Iris pigment epithelial cell (primary cell): ENCODE measurements at places on chromosomes 1 and 21.

DNA sequence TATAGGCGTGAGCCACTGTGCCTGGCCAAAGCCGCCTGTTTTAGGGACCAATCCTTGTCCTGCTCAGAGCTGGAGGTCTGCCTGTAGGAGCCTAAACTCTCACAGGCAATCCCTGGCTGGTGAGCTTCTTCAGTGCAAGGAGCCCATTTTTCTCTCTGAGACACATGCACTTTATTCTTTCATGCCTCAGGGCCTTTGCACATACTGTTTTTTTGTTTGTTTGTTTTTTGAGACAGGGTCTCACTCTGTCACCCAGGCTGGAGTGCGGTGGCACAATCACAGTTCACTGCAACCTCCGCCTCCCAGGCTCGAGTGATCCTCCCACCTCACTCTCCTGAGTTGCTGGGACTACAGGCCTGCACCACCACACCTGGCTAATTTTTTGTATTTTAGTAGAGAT lies 21.6 kb upstream of the PINK1 start:
- no peak for DNase-seq

DNA sequence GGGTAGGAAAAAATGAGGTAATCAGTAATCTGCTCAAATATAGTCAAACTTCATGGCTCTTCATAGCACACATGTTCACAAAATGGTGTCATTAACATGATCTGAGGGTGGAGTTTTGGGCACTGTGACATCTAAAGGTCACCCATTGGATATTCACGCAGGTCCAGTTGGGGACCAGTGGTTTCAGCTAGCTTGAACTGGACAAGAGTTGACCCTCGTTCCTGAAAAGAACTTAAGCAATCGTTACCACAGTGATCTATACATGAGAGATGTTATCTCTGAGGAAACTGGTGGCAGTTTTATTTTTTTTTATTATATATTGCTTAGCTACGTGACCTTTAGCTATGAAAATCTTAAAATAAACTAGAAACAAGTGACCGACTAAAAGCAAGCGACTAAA lies 3.0 kb upstream of the OR2C3 start:
- DNase-seq, result no peak

DNA sequence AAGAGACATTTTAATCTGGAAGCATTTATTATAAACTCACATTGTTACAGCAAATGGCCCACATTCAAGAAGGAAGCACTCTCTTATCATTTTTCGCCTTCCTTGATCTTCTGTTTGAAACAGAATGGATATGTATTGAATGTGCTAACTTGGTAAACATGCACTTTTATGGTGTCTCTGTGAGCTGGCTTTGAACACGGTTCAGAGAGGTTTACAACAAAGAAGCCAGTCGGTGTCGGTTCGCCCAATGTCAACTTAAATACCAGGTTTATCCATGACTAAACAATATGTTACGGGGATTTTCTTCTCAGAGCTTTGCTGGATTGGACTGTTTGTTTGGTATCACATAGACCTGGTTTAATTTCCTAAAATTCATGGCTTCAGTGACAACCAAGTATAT lies 226.4 kb downstream of the TGFB2 start:
- DNase-seq, result no peak

DNA sequence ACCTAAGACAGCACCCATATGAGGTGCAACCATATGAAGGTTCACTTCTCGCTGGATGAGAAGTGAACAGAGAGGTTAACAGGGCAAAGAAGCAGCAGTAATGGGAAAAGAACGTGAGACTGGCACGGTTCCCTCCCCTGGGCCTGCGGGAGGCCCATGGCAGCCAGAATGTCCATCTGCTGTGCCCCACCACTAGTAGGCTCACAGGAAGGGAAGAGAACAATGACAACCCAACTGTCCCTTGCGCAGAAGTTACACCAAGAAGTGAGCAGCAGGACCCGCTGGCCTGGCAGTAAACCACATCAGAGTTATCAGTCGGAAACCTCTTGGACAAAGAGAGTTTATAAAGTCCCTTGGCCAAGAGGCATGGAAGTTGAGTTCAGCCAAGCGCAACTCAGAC lies 11.3 kb downstream of the HIVEP3 start:
- DNase-seq, result no peak

DNA sequence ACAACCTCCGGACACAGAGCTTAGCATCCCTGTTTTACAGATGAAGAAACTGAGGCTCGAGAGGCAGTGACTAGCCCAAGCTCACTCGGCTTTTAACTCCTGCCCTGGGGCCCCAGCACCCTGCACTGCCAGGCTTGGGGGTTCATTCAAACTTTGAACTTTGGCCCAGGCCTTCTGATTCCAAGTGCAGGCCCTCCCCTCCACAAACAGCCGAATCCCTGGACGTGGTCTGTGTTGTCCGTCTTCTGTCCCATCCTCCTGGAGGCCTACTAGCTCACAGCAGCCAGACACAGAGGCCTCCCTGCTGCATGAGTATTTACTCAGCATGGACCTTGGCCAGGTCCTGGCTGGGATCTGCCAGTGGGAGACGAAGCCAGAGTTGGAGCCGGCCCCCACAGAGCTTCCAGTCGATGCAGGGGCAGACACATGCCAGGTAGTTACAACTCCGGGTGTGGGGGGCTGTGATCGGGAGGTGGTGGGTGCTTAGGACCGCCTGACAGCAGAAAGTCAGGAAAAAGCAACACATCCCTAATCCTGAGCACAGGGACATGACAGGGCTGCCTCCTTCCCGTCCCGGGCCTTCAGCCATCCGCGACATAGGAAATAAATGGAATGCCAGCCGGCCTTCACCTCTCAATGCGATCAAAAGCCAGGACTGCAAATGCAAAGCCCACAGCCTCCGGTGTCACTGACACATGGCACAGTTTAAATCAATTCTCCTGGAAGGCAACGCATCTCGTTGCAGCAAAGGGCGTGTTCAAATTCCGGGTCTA lies 7.4 kb downstream of the IFFO2 start:
- peak; percentile 78 for DNase-seq

DNA sequence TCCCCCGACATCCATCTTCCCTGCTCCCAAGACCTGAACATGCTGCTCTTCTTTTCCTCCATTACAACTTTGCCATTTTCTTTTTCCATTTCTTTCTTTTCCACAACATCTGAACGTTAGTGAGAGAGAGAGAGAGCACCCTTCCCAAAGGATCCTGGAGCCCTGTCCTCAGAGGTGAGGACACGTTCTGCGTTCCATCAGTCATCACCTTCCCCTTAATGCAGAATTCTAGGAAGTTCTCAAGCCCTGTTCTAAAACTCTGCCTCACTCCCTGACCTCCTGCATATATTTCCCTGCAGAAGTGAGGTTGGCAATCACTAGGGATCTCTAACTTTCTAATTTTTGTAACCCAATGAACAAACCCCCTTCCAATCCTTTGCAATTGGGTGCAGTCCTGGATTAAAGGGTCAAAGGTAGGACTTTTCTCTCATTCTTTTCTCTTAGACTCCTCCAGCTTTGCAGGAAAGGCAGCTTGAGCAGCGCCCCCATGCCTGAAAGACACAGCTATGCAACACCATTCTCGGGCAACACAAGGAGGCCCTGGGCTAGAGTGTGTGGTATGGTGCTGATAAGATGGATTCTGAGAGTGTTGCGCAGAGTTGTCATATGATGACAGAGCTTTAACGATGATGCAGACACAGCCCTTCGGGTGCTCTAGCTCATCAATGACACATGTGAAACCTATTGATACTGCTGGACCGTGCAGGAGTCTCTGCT lies 59.2 kb upstream of the TNR start:
- DNase-seq, result no peak
